ENCODE measurements at places on chromosomes 4 and X.

GRCh38 chrX:149909324-149910177 lies 19.8 kb upstream of the HSFX4 start:
- no peak for DNase-seq

- DNase-seq, result peak; percentile 66
Observed at GRCh38 chr4:182189103-182189878, 53.9 kb upstream of the TENM3 start.

GRCh38 chr4:174789657-174790056 lies 39.4 kb downstream of the GLRA3 start:
- DNase-seq, result no peak

DNA sequence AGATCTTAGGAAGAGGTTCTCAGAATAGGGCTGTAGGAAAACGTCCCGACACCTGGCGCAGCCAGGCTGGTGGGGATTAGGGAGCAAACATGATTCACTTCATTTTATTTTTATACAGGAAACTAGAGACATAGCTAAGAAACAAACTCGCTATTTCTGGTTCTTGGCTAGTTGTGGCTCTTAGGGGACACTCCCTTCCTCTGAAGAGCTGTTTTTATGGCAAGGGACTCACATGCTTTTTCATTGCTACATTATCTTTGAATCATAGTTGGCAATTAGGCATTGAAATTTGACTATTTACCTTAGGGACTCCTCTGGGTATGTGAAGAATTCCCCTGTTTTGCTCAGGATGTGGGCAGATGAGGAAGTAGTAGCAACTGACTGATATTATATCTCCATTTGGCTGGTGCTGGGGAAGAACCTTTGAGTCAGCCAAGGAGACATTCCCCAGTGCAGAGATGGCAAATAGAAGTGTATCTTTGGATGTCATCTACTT lies 174.5 kb downstream of the SMIM20 start:
- DNase-seq, result peak; percentile 57

GRCh38 chr4:105369988-105370387 lies 103.9 kb downstream of the PPA2 start:
- no peak for DNase-seq

GRCh38 chr4:31236020-31236638 lies 516.0 kb downstream of the PCDH7 start:
- no peak for DNase-seq

- no peak for DNase-seq
Observed at GRCh38 chr4:122541996-122542395, 78.9 kb downstream of the IL21 start.

- peak; percentile 20 for DNase-seq
Observed at GRCh38 chrX:130975947-130976346, 72.9 kb upstream of the ENOX2 start.

DNA sequence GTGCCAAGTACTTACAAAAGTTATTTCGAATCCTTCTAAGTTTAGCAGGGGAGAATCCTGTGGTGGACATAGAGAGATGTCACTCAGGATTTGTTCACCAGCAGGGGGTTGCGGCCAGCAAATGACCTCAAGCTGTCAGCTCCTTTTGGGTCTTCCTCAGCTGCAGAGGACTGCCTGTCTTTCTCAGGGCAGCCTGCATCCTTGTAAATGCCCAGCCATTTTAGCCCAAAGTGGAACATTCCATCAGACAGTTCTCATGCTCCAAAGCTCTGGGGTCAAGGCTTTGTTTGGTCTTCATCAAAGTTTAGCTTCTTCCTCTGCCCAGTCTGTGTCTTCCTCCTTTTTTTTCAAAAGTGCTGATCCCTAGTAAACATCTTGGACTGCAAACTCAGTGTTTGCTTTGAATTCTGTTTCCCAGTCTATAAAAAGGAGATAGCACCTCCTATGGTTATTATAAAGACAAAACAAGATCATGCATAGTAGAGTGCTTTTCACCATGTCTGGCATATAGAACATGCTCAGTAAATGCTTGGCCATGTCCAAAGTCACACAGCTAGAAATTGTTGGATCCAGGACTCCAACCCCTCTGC lies 156.4 kb upstream of the GATB start:
- DNase-seq, result no peak

- DNase-seq, result no peak
Observed at GRCh38 chr4:170413951-170414350, 324.2 kb upstream of the AADAT start.

DNA sequence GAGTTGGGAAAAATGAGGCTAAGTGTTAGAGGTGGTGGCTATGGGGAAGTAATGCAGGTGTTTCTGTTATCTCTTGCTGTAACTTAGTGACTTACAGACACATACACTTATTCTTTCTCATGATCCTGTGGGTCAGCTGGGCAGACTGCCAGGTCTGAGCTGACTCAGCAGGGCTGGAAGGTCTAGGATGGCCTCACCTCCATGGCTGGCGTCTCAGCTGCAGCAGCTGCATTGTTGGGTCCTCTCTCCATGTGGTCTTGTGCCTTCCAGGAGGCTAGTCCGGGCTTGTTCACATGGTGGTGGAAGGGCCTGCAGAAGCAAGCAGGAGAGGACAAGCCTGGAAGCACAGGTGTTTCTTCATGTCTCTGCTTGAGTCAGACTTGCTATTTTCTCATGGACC lies 172.7 kb downstream of the NHS start:
- DNase-seq, result peak; percentile 79

- DNase-seq, result no peak
Observed at GRCh38 chrX:2228536-2228935, 272.2 kb downstream of the DHRSX start.

GRCh38 chr4:37471971-37472370 lies 214.2 kb downstream of the RELL1 start:
- DNase-seq, result no peak

DNA sequence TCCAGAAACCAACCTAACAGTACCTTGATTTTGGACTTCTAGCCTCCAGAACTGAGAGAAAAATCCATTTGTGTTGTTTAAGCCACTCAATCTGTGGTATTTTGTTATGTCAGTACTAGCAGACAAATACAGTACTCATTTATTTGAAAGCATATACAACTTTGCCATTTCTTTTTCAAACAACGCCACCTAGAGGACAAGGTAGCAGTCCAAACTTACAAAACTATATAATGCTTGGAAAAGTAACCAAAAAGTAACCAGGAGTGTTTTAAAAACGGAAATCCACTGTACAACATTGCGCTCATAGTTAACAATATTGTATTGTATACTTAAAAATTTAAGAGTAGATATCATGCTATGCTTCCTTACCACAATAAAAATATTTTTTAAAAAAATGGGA lies 37.0 kb upstream of the FGF13 start:
- no peak for DNase-seq

DNA sequence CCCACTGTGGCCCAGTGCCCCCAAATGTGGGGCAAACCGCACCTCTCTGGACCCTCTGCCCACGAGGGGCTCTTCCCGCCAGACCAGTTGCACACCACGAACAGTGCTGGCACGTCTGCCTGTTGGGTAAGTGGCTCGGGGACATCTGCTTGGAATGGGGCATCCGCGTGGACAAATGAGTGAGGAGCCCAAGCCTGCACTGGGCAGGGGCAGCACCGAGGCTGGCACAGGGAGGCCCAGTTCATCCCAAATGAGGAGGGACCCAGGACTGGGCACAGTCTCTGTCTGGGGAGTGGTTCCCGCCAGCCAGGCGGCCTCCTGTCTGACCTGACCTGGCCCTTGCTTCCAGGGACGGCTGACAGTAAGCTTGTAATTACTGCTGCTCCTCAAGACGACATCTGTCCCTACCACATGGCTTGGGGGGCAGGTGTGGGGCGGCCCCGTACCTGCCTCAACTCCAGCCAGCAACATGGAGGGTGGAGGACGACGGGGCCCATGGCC lies 3.2 kb downstream of the SPON2 start:
- no peak for DNase-seq

GRCh38 chr4:24434241-24434640 lies 150.1 kb downstream of the DHX15 start:
- DNase-seq, result no peak

GRCh38 chr4:11589676-11590075 lies 161.0 kb upstream of the HS3ST1 start:
- DNase-seq, result no peak

GRCh38 chr4:148883435-148883834 lies 441.2 kb upstream of the NR3C2 start:
- no peak for DNase-seq

DNA sequence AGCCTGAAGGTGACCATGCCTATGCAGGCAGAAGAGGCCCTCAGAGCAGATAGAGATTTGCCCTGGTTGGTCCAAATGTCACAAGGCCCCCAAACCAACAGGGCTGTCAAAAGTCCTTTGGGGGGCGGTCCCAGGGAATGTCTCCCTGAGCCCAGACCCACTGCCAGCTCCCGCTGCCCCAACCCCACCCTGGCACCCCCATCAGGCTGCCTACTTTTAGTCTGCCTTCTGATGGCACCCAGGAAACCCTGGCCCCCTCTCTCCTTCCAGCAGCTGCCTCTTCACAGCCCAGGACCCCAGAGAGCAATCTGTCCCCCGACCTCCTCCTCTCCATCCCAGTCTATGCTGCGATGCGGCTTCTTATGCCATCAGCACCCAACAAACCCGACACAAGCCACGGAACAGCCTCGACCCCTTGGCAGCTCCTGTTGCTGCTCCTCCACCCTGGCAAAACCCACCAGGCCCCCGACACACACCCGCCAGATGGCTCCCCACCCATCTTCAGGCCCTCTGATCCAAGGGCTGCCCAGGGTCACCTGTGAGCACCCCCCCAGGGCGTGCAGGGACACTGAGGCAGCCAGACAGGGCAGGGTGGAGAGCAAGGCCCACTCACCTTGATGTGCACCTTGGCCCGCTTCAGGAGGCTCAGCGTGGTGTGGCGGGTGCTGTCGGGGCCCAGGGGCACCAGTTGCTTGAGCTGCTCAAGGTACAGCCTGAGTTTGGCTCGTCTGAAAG lies 9.9 kb downstream of the MXD4 start:
- DNase-seq, result no peak

GRCh38 chrX:17095161-17095560 lies 148.7 kb downstream of the REPS2 start:
- DNase-seq, result no peak

DNA sequence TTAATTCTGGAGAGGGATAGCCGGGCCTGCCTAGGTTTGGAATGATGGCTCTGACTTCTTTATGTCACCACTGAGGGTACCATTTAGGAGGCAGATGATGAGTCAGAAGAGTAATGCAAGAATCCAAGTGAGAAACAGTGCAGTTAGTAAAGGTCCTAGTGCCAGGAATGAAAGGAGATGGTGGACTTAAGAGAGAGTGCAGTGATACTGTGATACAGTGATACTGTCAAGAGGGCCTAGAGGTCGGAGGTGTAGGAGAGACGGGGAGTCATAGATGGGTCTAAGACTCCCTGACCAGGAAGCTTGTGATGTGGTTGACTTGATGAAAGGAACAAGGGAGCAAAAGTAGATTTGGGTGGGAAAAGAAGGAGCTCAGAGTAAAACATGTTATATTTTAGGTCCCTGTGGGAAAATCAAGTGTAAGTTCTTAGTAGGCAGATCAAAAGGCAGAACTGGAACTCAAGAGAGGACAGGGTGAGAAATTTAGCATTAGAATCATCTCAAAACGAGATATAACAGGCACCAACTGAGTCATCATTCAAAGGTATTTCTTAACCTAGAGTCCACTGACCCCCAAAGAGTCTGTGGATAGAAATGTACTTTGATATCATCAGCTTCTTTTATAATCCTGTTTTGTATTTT lies 85.0 kb downstream of the NFKB1 start:
- no peak for DNase-seq

GRCh38 chr4:19095491-19096046 lies 1074.0 kb upstream of the LCORL start:
- no peak for DNase-seq

DNA sequence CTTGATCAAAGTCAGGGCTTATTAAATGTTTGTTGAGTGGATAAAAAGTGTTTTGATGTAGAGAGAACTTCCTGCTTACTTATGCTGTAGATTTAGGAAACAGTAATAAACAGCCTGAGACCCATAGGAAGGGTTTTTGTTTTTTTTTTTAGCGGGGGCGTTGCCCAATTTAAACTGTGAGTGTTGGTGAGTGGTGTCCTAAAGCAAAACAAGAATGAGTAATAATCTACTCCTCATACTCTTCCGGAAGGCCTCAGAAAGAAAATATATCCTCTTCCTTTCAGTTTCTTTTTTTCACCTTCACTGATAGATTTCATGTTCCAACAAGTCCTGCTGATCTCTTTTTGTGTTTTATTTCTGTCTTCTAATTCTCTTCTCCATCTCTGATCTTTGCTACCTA lies 104.4 kb upstream of the SCML1 start:
- peak; percentile 38 for DNase-seq

DNA sequence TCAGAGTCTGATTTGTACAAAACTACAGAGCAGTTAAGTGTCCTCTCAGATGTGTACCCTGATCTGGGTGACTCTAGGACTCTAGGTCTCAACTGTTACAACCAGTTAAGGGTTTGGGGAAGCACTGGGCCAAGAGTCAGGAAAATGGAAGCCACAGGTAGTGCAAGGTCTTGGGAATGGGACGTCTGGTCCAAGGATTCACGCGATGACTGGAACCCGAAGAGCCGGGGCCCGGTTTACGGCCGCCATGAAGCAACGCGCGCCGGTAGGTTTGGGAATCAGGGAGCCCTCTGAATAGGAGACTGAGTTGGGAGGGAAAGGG lies 321 bp upstream of the HPRT1 start:
- no peak for DNase-seq

- DNase-seq, result no peak
Observed at GRCh38 chrX:41036668-41037326, 48.4 kb upstream of the USP9X start.

DNA sequence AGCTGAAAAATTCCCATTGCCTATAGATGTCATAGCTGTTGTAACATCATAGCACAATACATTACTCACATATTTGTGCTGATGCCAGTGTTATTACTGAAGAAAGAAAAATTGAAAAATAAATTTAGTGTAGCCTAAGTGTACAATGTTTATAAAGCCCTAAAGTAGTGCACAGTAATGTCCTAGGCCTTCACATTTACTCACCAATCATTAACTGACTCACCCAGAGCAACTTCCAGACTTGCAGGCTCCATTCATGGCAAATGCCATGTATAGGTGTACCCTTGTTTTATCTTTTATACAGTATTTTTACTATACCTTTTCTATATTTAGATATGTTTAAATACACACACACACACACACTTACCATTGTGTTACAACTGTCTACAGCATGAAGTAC lies 265.4 kb upstream of the MAGEB18 start:
- DNase-seq, result no peak

DNA sequence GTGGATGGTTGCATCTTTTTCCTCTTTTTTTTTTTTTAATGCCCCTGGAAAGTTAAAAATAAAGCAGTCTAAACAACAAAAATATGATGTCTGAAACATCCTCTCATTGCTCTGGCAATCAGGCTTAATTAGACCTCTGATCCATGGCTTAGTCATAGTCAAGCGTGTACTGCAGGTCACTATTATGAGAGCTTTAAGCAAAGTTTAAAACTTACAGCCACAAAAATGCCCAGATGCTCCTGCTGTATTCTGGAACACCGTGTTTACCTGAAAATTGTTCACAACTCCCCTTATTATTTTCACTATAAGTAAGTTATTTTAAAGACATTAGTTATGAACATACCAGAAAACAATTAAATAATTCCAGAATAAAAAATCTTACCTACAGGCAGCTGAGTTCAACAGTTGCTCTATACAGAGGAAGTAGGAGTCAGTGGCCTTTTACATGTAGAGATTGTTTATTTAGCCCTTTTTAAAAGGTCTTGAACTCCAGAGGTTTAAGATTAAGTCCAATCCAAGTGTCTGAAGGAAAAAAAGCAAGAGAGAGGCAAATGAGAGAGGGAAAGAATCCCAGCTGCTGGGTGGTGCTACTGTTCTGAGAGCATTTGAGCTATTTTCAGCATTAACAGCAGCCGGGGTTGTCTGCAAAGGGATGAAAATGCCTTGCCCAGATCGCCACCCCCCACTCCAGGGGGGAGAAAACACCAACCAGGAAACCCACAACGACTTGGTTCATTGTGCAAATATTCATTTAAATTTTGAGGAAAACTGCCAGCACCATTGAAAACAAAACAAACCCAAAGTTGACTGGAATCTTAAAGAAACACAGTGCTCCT lies 36.9 kb downstream of the SORBS2 start:
- DNase-seq, result no peak
